NCI-H2081 (cell line): ENCODE measurements at places on chromosomes 5 and 9.

- DNase-seq = peak; percentile 65
These were observed 812 bp downstream of the CACFD1 start for GRCh38 chr9:133460405-133461175.

DNA sequence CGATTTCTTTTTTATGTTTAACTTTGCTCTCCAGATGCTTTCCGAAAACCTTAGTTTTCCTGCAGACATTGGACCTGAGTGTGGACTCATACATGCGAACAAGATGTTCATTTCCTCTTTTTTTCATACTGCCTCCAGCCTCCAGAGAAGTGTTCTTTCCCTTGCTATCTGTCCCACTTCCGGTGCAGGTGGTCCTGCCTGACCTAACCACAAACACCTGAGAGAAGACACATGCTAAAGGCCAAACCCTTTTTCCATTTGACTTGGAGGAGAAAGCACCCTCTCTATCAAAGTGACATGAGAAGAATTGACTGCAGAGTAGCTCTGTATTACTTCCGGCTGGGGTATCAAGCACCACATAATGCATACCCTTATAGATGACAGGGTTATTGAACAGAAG, 334.0 kb downstream of the ARHGEF28 start:
- no peak for DNase-seq

DNA sequence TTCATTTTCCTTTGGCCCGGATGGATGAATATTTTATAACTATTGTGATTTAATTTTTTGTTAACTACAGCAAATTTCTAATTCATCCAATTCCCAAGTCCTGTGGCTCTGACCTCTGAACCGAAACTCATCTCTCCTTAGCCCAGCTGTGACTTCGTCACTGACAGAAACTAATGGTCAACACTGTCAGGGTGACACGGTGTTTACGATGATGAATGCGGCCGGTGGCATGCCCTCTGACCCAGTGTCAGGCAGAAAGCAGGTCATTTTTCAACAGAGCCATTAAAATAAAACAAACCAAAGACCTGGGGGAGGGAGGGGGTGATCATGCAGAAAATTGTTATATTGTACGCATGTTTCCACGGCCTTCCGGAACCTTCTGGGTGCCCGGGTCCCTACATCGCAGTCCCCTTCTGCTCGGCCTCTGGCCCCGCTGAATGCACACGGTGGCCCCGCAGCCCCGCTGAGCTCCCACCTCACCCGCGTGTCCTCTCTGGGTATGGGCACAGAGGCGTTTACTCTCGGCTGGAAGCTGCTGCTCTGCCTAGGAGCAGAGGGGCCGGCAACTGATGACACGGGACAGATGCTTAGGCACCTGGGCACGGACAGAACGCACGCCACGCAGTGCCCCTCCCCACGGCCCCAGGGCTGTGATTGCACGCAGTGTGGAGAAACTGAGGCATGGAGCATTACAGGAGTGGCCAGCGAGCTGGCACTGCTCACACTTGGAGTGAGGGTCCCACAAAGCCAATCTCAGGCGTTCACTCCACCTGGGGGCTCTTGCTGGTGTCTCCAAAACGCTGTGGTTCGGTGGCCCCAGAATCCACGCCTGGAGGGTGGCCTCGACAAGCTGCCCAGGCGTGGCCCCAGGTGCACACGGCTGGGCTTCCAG, 8.1 kb downstream of the CCDC187 start:
- DNase-seq = no peak

GRCh38 chr5:179380211-179381035, 35.2 kb upstream of the ADAMTS2 start:
- no peak for DNase-seq

- DNase-seq = no peak
These were observed 32.8 kb upstream of the ADCY2 start for GRCh38 chr5:7363067-7363677.

DNA sequence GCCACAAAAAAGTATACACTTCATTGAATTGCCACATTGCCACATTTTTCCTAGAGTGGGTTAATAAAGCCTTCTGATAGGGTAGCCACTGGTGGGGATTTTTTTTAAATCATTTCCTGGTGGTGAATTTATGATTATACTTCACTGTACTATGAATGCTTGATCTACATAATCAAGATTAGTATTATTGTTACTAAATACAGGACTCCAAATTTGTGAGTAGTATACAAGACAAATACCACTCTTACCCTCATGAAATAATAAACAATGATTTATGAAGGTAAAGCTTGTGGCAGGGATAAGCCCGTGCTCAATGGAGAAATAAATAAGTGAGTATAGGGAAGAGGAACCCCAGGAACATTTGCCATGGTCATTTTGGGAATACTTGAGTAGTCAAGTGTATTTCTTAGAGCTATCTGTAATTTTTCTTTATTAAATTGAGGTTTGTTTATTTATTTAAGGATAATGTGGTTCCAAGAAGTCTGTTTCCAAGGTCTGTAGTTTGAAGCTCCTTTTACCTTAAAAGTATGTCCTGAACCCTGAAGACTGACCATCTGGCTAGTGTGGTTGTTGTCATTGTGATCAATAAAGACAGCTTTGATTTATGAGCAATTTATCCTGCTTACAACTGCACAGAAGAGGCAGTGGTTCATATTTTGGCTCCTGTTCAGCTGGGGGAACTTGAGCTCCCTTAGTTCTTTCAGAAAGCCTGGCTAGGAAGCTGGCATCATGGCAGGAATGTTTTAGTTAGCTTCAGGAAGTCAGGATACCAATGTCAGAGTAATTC, 118.6 kb downstream of the ZSWIM6 start:
- DNase-seq = peak; percentile 48

DNA sequence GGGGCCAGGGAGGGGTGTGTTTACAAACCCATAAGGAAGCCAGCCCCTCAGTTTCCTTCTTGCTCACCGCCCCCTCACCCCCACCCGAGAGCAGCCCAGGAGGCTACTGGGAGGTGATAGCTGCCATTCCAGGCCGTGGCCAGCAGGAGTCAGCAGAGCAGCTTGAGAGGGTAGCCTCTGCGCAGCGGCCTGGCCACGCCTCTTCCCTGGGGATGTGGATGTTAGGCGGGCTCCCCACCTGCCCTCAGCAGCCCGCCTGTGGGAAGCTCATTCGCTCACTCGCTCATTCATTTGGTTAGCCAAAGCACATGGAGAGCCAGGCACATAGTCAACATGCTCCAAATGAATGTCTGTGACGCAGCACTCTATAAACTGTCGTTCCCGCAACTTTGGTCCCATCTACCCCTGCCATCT, 6.1 kb upstream of the DPM2 start:
- DNase-seq = peak; percentile 89

DNA sequence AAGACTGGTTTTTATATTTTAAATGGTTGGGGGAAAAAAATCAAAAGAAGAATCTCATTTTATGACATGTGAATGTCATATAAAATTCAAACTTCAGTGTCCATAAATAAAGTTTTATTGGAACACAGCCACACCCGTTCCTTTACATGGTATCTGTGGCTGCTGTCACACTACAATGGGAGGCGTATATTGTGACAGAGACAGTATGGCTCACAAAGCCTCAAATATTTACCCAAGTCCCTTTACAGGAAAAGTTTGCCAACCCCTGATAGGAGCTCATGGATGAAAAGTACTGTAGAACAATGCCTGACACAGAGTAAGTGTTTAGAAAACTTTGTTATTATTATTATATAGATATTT, 5.2 kb upstream of the DUSP1 start:
- no peak for DNase-seq

GRCh38 chr5:39857041-39857440, 432.3 kb upstream of the DAB2 start:
- DNase-seq = no peak

DNA sequence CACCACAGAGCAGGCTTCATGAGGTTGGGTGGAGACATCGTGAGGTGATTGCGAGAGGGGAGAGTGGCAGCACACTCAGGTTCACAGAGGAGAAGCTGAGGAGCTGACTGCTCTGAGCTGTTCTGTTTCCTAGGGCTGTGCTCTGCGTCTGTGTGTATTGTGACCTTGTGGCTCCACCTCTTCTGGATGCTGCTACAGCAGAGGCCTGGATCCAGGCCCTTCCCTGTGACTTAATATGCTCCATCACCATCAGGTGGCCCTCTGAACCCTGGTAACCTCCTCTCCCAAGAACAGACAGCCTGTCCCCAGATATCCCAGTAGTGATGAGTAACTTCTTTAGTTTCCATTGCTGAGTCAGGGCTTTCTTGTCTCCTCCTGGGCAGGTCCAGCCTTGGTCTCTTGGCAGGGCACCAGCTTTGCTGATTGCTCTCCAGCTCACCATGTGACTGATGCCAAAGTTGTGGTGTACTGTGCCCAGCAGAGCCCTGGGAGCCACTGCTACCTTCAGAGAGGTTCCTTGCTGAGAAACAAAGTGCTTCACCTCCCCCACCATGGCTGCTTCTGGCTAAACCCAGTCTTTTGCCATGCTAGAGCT, 212.8 kb upstream of the CHD1 start:
- DNase-seq = no peak

- peak; percentile 67 for DNase-seq
These were observed 716 bp upstream of the OTULIN start for GRCh38 chr5:14663734-14664269.

DNA sequence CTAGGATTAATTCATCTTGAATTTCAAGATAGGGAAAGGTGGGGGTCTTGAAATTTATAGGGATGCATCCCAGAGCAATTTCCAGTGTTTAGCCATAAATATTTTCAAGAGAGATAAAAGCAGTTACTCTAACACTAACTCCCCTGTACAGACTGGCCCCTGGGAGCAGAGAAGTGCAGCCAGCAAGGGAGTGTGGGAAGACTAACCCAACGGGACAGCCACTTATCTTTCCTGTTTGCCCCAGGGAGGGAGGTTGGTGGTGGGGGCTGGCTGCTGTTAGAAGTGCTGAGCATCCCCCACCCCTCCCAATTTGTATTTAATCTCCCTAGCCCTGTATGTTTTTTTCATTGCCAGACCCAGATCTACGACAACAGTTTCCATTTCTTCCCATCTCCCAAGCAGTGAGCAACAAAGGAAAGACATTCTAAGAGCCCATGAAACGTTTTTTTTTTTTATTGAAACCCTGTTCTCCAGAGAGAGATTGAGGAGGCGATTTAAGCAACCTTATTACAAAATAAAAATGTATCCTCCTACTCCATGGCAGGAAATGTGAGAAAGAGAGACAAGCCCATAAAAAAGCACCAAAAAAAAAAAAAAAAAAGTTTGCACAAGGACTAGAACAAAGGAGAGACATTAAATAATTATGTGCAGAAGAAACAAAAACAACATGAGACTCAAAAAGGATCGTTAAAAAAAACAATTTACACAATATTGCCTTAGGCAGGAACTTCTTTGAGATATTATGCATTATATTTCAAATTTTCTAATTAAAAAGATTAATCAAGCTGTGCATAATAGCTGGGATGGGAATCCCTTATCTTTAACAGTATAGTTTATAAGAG, 343.4 kb downstream of the ARHGEF28 start:
- no peak for DNase-seq

DNA sequence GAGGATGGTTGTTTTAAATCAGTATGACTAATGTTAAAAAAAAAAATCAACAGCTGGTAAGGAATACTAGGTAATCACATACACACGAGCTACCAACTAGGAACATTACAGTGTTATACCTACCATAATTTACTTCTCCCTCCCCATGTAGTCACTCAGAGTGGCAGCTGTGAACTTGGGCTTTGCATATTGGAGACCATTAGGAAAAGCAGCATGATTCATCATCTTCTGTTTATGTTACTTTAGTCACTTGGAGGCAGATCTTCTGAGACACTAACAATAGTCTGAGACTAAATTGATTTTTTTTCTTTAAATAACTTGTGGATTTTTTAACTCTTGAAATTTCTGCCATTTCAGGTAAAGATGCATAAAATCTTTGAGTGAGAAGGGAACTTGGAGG, 141.5 kb upstream of the NR4A3 start:
- no peak for DNase-seq

DNA sequence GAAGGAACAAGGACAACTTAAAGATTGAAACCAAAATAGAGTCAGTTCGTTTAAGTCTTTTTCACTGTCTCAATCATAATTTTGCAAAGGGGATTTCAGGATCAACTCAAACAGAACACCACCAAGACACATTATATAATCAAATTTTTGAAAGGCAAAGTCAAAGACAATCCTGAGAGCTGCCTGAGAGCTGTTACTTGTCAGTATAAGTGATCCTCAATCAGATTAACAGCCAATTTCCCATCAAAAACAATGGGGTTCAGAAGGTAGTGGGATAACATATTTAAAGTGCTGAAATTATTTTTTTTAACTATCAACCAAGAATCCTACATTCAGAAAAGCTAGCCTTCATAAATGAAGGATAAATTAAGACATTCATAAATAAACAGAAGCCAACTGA, 19.3 kb upstream of the ABO start:
- no peak for DNase-seq

- no peak for DNase-seq
These were observed 138.5 kb upstream of the S1PR3 start for GRCh38 chr9:88852794-88853193.

DNA sequence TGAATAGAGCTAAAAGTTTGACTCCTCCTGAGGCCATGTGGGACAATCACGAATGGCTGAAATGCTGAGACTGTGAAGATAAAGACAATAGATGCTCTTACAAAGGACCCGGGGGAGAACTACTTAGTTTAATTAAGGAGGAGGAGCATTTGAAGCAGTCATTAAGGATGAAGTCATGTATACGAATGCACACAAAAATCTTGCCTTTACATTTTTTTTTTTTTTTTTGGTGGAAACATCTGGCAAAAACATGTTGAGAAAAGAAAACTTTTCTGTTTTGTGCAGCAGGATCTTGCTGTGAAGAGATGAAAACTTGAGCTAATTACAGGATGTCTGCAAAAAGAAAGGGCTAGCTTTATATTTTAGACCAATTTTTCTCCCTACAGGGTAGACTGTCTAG, 42.3 kb upstream of the NR3C1 start:
- no peak for DNase-seq

- peak; percentile 32 for DNase-seq
These were observed at the start of gene PPP2R2B for GRCh38 chr5:146878476-146879172. PPP2R2B (minus strand) TSS chr5:146878757.

GRCh38 chr5:10295619-10296326, 11.9 kb downstream of the CMBL start:
- DNase-seq = no peak

DNA sequence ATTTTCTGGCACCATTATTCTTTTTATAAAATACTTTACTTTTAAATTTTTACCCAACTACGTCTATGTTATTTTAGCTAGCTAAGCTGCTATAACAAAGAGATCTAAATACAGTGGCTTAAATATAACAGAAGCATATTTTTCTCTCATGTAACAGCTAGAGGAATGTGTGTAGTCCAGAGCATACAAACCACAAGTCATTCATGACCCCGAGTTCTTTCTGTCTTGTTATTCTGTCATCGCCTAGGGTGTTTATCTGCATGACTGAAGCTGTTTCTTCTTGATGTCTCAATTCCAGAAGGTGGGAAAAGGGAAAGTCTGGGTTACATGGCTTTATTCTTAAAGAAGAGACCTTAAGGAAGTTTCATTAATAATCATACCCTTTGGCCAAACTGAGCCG, 136.9 kb upstream of the RFX3 start:
- DNase-seq = no peak

GRCh38 chr5:67010684-67011409, 185.8 kb downstream of the CD180 start:
- no peak for DNase-seq

GRCh38 chr9:106632621-106633020, 230.3 kb upstream of the ZNF462 start:
- no peak for DNase-seq

GRCh38 chr9:75175395-75175794, 87.1 kb downstream of the OSTF1 start:
- no peak for DNase-seq
